ENCODE measurements at places on chromosomes 12 and 14.

DNA sequence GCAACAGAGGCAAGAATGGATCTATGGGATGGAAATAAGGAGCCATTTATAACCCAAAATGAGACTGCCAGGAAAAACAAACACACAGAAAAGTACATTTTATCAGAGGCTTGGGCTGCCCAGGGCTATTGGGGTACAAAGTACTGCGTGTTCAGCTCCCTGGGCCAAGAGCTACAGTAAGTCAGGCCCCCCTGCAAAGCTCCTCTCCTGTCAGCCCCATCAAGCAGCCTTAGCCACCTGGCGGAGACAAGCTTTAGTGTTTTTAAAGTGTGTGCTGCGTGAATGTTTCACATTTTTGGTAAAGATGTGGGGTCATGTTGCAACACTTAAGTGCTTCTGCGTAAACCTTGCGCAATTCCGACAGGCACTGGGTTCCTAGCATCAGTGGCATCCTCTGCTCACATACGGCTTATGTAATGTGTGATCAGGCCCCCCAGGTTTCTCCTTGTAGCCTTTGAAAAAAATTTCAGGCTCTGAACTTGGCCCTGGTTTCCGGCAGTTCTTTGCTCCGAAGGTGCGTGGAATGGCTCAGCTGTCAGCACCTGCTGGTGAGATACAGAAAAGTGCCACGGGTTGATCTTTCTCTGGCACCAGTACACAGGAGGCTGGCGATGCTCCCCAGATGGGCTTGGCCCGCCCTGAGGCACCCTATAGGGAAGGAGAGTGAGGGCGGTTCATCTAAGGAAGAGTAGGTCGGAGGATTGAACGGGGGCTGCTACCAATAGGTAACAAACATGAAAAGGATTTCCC lies 198.7 kb upstream of the EEA1 start:
- no peak for DNase-seq

- peak; percentile 2 for DNase-seq
Observed at GRCh38 chr12:22474970-22475720, 69.2 kb downstream of the C2CD5 start.

GRCh38 chr12:41510470-41510869 lies 322.4 kb downstream of the PDZRN4 start:
- no peak for DNase-seq

DNA sequence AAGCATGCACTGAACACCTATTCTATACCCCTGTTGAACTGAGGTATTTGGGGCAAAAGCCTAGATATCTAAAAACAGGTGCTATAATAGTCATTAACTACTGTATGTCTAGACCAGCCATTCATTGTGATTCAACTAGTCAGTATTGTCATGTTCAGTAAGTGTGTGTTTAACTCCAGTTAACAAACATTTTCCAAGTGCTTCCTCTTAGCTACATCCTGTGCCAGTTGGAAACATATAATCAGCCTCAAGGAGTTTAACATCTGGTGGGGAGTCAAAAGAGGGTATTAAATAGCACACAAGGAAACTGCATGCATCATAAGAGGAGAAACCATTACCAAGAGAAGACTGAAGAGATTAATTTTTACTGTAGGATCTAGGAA lies 20.4 kb downstream of the TMTC1 start:
- DNase-seq, result peak; percentile 19

All from dermis blood vessel endothelial cell (primary cell).